ENCODE measurements at places on chromosomes 5 and 9.

DNA sequence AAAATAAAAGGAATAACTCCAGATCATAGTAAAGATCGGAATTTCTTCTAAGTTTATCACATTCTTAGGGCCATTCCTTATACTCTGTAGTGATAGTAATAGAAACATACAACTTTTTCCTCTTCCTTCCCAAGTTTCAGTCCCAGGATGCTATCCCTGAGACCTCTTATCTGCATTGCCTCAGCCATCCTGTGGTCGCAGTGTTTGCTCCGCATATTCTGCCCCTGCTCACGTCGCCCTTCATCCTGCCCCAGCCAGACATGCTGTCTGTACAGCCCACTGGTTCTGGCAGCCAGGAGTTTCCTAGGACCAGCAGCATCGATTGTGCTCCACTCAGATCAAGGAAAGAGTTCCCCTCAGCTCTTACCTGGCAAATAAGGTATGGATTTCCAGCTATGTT, 132.7 kb upstream of the ERCC6L2 start:
- DNase-seq, result no peak

DNA sequence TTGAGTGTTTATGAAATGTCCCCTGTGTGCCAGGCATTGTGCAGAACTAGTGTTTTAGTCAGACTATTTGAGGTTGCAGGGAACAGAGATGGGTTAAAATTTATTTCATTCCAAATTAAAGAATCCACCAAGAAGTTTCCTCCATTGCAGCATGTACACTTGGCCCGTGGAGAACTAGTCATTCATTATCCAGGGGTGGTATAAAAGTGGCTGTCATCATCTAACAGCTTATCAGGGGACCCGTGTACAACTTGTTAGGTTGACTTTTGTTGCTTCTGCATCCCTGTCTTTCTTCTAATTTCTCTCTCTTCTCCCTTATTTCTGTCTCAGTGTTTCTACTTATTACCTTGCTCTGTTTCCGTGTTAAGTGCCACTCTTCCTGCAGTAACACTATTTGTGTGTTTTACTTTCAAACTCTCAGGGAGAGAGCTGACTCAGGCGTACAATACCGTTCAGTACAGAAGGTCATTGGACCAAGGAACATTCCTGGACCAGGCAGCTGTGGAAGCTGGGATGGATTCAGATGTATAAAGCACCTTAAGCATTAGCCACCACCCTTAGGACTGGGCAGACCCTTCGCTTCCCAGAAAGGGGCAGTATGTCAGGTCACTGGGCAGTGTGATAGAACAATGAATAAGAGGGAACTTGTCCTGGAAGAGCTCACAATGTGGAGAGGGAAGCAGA, 36.1 kb downstream of the MAP3K1 start:
- no peak for DNase-seq

- no peak for DNase-seq
Observed at GRCh38 chr5:124698770-124699169, 47.7 kb downstream of the ZNF608 start.

GRCh38 chr9:87592554-87593358, 95.1 kb downstream of the DAPK1 start:
- DNase-seq, result no peak

DNA sequence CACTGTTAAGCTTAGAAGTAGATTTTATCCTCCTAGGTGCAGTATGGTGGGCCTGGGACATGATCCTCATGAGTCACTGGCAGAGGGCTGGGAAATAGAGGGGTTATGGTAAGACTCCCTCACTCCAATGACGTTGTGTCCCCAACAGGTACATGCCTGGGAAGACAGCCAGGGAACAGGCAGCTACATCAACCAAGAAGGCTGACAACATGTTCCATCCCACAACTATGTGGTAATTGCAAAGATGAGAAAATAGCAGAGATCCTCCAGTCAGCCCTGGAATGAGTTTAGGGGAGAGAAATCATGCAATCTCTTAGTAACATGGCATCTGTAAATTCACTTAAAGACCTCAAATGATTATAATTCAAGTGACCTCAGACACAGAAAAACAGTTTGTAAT, 114.4 kb upstream of the LIFR start:
- DNase-seq, result no peak

GRCh38 chr5:164672205-164672604, 1166.8 kb downstream of the MAT2B start:
- no peak for DNase-seq
